Activated CD4-positive, alpha-beta T cell treated with anti-CD3 and anti-CD28 coated beads, Interleukin-2, amount 50 U/mL, for 16 hours (primary cell): ENCODE measurements at places on chromosomes 2 and 18.
A peak's percentile ranks its signal among the peaks of the same experiment; 100 is the strongest.

DNA sequence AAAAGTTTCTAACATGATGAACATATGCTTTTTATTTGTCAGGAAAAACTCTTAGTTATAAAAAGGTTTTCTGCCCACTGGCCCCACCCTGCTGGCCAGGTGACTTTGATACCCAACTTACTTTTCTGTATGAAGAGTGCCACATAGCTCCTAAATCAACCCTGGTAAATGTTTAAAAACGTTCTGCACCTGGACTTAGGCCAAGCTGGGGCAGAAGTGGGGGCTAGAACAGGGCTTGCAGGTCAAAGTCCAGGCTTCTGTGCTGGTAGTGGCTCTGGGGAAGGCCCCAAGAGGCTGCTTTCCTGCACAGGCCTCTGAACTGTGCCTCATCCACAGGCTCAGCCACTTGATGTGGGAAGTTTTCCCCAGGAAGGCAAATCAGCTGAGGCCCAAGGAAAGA lies 171.7 kb downstream of the ANKRD30B start:
- no peak for DNase-seq

GRCh38 chr18:25795213-25795612 lies 295.2 kb downstream of the SS18 start:
- DNase-seq = no peak

- DNase-seq = no peak
Measured at GRCh38 chr2:188659656-188660406, 314.3 kb upstream of the COL3A1 start.

GRCh38 chr2:96108541-96109360 lies 7.6 kb downstream of the ADRA2B start:
- DNase-seq = no peak

GRCh38 chr2:119820275-119820674 lies 60.6 kb downstream of the PTPN4 start:
- no peak for DNase-seq

- DNase-seq = no peak
Measured at GRCh38 chr2:128639693-128640092, 321.0 kb upstream of the HS6ST1 start.

GRCh38 chr2:3313781-3314375 lies 63.7 kb downstream of the EIPR1 start:
- DNase-seq = no peak

- DNase-seq = peak; percentile 70
Measured at GRCh38 chr18:23967321-23968089, 47.0 kb upstream of the TTC39C start.

- DNase-seq = no peak
Measured at GRCh38 chr2:60320724-60321123, 232.7 kb downstream of the BCL11A start.

DNA sequence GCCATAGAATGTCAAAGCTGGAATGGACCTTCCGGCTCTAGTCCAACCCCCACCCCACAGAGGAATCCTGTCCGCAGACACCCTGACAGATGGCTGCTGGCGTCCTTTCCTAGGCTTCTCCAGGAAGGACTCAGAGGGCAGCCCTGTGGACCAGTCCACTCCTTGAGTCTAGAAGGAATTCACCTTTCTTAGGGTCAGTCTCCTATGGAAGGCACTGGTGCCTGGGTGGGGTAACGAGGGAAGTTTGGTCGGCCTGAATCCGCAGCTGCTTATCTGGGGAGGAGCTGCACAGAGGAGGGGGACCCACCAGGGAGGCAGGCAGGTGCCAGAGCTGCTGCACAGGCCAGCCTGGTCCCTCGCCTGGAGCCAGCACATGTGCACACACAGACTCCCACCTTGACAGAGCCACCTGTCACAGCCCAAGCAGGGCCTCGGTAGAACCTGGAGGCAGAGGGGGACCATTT lies 2.5 kb downstream of the DNMT3A start:
- DNase-seq = no peak

- no peak for DNase-seq
Measured at GRCh38 chr18:54338230-54338629, 19.4 kb downstream of the STARD6 start.

GRCh38 chr2:221060376-221060775 lies 511.7 kb downstream of the EPHA4 start:
- no peak for DNase-seq

DNA sequence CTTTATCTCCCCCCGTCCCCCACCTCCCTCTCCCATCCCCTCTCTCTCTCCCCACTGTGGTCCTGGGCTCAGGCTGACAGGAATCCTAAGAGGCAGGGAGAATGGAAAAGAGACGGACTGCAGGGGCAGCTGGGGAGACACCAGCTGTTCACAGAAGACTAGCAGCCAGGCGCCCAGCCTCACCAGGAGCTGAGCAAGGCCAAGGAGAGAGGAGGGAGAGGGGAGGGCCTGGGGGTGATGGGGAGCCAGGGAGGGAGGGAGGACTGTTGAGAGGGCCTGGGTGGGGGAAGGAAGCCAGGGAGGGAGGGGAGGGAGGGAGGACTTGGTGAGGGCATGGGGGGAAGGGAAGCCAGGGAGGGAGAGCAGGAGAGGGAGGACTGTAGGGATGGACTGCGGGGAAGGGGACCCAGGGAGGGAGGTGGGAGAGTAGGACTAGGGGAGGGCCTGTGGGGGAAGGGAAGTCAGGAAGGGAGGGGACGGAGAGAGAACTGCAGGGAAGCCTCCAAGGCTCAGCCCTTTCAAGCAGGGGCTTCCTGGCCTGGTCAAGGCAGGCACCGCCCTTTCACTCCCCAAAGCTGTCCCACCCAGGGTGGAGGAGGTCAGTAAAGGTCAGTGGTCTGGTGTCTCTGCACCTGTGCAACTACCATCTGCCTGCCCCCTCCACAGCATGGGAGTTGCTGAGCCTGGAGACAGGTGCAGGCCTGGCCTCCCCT lies 517.7 kb upstream of the MYT1L start:
- DNase-seq = no peak

DNA sequence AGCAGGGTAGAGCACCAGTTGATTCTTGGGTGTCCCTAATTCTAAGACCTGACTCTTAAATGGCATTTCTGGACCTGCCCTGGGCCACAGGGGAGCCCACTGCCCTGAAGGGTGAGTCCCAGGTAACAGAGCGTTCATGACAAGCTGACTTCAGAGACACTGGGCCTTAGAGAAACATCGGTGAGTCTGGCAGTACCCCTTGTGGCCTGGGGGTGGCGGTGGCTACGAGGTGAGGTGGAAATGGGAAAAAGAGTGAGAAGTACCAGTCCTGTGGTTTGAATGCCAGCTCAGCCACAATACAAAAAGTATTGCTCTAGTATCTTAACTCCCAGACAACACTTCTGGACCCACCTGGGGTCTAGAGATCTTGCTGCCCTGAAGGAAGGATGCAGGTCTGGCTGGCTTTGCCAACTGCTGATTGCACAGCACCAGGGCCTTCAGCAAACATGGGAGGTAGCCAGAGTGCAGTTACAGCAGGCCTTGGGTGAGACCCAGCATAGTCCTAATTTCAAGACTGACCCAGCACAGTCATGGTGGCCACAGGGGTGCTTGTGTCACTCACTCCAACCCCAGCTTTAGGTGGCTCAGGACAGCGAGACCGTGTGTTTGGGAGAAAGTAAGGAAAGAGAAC lies 44.5 kb downstream of the USP34 start:
- peak; percentile 75 for DNase-seq

DNA sequence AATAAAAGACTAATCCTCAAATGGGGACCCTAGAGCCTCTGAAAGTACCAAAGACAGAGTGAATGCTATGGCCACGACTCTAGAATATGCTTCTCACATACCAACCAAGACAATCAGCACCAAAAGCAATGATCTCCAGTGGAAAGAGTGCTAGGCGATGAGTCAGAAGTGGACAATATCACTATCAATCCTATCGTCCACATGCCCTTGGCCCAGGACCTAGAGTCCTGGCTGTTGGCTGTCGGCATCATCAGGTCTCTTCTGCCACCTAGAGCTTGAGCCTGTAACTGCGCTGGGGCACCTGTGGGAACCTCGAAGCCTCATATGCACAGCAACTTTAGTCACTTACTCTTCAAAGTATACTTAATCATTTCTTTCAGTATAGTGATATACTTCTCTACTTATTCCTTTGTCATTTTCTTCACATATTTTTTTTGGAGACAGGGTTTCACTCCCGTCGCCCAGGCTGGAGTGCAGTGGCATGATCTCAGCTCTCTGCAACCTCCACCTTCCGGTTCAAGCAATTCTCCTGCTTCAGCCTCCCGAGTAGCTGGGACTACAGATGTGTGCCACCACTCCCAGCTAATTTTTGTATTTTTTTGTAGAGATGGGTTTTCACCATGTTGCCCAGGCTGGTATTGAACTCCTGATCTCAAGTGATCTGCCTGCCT lies 29.7 kb downstream of the NOL10 start:
- peak; percentile 48 for DNase-seq

GRCh38 chr18:62323483-62324180 lies 1.5 kb upstream of the TNFRSF11A start:
- DNase-seq = no peak

DNA sequence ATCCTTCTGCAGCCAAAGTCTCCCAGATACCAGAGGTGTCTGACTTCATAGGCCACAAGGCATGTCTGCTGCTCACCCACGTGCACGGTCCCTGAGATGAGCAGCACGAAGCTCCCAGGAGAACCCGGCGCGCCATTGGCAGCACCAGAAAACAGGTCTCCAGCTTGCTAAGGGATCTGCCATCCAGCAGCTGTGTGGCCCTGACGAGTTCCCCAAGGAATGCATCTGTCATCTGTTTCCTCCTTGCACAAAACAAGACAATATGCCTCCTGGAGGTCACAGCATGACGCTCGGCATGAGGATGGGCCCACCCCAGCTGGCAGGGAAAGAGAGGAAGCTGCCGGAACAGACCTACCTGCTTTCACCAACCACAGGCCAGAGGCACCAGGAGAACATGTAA lies 29.2 kb downstream of the HS6ST1 start:
- DNase-seq = no peak

- no peak for DNase-seq
Measured at GRCh38 chr2:5692561-5693286, 540 bp downstream of the SOX11 start.

DNA sequence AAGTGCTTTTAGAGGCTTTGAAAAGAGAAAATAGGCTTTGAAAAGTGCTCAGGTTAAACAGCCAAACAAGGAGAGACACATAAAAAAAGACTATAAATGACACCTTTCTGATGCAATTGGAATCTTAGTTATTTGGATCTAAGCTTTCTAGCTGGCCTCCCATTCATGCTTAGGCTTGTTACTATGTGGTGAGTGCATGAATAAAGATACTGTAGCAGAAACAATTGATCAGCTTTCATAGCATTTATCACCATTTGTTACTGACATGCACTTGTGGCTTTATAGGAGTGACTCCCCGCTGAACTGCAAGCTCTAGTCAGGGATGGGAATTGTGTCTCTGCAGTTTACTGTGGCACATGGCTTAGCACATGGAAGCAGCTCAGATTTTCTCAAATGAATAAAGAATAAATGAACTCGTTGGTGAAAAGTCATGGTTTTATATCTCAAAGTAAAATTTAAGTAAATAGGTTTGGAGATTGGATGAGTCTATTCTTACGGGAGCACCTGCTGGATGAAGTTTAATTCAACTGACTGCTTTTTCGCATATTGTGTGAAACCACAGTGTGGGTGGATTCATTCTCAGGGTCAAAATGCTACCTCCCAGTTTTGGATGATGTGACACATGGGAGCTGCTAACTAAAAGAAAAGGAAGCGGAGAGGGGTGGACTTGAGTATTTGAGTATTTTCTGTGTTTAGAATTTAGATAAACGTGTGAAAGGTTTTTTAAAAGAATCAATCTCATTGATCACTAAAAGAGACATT lies 91.1 kb upstream of the NOL4 start:
- DNase-seq = no peak
